ENCODE measurements at places on chromosomes 4 and X.

- no peak for DNase-seq
Measured at GRCh38 chr4:58551676-58552075, 1441.5 kb upstream of the IGFBP7 start.

GRCh38 chr4:122663814-122664610 is 43.1 kb upstream of the IL21 start:
- DNase-seq, result no peak

GRCh38 chr4:16150716-16151115 is 66.9 kb upstream of the PROM1 start:
- no peak for DNase-seq

DNA sequence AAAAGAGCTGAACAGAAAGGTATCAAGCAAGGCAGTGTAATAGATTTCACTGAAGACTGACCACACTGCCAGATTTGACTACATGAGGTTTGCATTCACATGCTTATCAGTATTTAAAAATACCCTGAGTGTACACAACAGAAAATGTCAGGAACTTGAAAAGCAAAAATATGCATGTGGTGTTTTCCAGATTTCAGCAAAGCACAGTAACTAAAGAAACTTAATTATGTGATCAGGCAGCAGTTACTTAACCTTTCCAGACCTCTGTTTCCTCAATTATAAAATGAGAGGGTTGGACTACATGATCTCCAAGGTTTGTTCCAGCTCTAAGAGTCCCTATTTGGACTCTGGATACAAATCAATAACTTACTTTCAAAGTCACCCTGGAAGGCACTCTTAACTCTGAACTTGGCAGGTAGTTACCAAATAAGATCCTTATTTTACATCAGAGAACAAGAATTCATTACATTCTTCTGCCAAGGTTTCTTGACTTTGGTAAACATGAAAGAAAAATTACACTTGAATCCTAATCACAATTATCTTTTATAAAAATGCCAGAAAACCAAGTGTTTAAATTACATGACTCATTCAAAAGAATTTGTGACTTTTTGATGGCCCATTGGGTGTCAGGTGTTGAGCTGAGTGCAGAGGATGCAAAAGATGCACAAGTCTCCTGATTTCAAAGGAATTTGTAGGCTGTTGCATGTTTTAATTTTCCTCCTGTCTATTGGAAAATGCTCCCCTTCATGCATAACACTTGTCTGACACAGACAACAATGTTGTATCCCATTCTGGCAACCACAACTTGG is 241.6 kb downstream of the MGST2 start:
- DNase-seq, result no peak

GRCh38 chr4:184232202-184232601 is 14.5 kb upstream of the ENPP6 start:
- no peak for DNase-seq

DNA sequence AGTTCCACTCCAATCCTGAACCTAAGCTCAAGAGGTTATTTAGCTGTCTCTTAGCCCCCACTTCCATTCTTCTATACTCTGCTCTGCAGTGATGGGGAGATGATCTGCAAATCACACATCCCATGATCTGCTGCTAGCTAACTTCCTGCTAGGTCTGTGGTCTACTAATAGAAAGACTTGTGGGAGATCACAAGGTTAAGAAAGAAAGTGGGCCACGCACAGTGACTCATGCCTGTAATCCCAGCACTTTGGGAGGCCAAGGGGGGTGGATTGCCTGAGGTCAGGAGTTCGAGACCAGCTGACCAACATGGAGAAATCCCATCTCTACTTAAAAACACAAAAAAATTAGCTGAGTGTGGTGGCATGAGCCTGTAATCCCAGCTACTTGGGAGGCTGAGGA is 471.1 kb upstream of the NWD2 start:
- no peak for DNase-seq

- DNase-seq, result no peak
Measured at GRCh38 chrX:132861076-132861475, 97.4 kb downstream of the HS6ST2 start.

GRCh38 chr4:26731351-26732035 is 129.1 kb upstream of the STIM2 start:
- DNase-seq, result no peak

DNA sequence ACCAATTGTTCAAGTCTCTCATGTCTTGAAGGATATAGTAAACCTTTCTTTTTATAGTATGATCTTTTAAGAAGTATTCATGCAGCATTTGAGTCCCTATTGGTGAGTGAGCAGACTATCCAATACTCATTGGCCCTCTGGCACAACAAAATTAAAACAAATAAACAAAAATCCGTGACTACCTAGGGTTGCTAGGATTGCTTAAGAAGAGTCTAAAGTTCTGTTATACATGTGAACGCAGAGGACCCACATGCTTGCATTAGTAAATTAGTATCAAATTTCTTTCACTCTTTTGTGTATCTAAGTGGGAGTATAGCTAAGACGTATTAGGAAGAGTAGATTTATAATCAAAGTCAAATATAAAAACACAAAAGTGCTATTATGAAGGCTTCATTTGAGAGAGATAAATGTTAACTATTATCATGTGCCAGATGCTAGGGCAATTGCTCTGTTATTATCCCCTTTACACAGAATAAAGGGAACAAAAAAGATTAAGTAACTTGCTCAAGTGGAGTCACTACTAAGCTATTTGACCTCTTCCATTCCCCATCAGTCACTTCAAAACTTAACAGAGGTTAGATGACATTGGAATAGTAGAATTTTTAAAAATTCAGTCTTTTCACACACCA is 29.2 kb upstream of the LARP1B start:
- DNase-seq, result no peak

- no peak for DNase-seq
Measured at GRCh38 chrX:72624194-72624593, 51.6 kb upstream of the HDAC8 start.

- no peak for DNase-seq
Measured at GRCh38 chr4:41750626-41751448, 2.3 kb upstream of the PHOX2B start.

DNA sequence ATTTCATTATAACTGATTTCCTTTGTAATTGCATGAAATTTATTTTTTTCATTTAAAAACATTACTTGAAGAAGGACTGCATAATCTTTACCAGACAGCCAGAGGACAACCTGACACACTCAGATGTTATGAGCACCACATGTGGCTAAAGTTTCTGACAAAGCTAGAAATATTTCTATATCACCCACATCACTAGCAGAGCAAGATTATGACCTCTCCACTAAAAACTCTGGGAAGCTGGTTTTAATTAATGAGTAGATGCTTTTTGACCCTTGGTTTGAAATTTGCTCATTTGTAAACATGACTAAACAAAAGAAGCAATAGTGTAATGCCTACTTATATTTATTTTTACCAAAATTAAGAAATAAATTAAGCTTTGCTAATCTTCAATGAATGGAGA is 661.5 kb upstream of the EPHA5 start:
- DNase-seq, result no peak

DNA sequence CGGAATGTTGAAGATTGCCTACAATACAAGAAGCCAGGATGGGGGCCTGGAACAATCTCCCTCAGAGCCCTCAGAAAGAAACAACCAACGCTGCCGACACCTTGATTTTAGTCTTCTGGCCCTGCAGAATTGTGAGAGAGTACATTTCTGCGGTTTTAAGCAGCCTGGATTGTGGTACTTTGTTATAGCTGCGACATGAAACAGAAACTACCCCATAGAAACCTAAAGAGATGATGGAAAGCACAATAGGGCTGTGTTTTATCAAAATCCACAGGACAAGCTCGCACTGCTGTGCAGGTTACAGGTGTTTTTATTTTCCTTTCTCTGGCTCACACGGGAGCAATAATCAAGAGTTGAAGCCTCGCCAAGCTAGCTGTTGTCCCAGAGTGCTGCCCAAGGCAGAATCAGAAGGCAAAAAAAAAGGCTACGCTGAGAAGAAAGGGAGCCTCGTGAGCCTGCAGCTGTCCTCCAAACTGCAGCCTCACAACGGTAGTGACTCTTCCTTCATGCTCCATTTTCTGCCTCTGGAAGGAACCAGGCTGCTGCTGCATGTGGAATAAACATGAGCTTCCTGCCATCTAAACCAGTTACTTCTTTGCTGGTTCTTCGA is 232.4 kb downstream of the LDB2 start:
- no peak for DNase-seq

- no peak for DNase-seq
Measured at GRCh38 chrX:30060718-30061117, 154.6 kb upstream of the MAGEB2 start.

DNA sequence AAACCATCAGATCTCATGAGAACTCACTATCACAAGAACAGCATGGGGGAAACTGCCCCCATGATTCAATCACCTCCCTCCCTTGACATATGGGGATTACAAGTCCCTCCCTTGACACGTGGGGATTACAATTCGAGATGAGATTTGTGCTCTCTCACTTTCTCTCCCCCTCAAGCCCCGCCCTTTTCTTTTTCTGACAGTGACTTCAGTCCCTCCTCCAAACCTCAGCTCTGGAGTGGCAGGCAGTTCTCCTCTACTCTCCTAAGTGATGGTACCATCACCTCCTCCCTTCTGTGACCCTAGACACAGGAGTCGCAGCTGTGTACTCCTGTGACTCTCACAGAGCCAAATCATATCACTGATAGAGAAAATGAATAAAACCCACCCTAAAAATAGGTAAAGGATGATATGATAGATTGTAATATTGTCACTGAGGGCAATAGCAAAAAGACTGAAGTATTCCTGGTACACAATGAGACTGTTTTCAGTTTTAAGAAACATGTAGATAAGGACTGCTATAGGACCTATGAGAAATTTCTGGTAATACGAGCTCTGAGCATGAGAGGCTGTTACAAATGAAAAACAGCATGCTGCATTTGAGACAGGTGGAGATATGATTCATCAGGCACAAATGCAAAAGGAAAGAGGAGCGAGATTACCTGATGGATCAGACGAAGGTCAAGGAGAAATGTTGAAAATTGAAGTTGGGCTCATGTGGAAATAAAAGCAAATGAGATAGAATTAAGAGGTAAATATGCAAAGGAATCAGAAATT is 101.2 kb upstream of the CBLL2 start:
- no peak for DNase-seq

- DNase-seq, result no peak
Measured at GRCh38 chrX:10106806-10107205, 50.0 kb upstream of the CLCN4 start.

- peak; percentile 60 for DNase-seq
Measured at GRCh38 chrX:16869393-16870094, 618 bp downstream of the RBBP7 start.

DNA sequence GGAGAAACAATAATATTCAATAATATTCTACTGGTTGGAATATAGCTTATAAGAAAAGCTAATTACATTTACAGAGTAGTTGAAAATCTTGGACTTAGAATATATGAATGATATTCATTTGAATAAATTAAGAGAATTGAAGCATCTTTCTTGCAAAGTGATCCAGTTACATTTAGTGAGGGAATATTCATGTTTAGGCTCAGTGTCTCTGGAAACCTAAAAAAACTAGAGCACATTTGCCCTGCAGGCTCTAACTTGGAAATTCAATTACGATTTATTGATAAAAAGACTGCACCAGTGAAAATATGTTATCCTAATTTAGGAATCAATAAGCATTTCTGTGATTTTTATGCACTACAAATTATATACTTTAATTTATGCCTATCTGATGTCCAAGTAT is 58.3 kb upstream of the RAP1GDS1 start:
- DNase-seq, result no peak

DNA sequence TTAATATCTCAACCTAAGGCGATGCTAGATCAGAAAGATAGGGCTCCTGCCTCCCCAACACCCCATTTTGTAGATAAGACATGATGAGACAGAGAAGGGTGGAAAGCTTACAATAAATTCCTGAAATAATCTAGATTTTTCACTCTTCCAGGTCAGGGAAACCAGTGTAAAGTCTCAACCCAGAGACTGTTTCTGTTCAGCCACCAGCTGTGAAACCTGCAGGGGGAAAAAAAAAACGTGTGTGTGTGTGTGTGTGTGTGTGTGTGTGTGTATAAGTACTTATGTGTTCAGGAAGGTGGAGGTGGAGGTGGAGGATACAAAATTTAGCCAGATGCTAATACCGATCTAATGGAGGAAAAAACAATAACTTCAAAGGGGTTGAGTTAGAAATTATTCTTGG is 773 bp upstream of the ITM2A start:
- DNase-seq, result no peak

DNA sequence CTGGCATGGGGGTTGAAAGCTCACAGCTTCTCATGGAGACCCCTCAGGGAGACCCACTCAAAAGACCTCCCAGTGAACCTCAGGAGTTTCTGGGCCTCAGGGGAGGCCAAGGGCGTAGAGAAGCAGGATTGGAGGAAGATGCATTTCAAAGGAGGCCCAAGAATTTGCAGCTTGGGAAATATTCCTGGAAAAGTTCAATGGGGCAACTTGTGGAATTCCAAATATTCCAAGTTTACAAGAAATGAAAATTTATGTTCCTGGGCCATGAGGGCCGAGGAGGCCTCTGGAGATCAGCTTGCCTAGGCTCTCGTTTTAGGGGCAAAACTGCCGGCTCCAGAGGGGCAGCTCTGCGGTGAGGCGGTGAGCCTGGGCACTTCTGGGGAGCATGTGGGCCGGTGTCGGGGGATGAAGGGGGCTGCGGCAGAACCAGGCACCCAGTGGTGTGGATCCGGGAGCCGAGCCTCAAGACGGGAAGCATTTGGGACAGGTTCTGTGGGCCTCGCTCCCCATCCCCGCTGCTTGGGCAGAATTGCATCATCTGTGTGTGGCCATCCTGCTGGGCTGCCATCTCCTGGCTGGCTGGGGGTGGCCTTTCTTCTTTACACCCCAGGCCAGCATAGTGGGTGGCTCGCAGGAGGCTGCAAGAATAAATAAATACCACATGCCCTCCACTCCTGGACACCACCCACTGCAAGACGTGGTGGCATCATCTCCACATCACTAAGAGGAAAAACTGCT is 54.6 kb upstream of the GPR78 start:
- DNase-seq, result no peak

DNA sequence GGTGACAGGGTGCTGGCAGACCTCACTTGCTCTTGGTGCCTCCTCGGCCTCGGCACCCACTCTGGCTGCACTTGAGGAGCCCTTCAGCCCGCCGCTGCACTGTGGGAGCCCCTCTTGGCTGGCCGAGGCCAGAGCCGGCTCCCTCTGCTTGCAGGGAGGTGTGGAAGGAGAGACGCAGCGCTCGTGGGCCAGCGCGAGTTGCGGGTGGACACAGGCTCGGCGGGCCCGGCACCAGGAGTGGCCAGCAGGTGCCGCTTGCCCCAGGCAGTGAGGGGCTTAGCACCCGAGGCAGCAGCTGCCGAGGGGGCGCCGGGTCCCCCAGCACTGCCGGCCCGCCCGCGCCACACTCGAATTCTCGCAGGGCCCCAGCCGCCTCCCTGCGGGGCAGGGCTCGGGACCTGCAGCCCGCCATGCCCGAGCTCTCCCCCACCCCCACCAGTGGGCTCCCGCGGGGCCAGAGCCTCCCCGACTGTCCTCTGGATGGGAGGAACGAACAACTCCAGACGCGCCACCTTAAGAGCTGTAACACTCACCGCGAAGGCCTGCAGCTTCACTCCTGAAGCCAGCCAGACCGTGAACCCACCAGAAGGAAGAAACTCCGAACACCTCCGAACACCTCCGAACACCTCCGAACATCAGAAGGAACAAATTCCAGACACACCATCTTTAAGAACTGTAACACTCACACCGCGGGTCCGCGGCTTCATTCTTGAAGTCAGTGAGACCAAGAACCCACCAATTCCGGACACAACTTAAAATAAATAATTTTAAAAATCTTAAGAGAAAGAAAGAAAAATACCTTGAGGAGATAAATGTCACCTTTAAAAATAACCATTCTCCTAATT is 311.1 kb upstream of the SLC7A11 start:
- no peak for DNase-seq

Data from left ventricle myocardium superior (tissue), 1 donor.